ENCODE measurements at places on chromosomes 2 and 18.

DNA sequence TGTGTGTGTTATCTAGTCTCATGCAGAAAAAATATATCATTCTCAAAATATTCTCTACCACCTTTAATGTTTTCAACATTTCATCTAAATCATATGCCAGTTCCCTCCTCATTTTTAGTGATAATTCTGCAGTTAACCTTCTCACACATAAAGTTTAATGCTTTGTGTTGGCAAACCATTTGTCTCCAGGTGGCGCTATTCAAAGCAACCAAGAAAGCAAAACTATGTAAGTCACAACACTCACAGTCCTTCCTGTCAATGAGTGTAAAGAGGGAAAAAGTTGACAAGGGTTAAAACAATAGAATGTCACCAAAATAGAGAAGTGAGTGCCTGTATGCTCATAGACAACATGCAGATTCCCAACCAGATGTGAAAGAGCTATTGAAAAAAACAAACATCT is 961.6 kb upstream of the LRRTM1 start:
- no peak overlapping the region for H3K27ac ChIP-seq
- no peaks in the 10 kb centered on the region for H3K27me3 ChIP-seq
- no peak overlapping the region for H3K4me3 ChIP-seq
- DNase-seq = no peak

GRCh38 chr2:47069628-47070154 is 85.4 kb downstream of the STPG4 start:
- H3K27me3 ChIP-seq = no peaks in the 10 kb centered on the region
- H3K36me3 ChIP-seq = peaks cover 15% of the 10 kb centered on the region
- H3K4me3 ChIP-seq = no peak overlapping the region

DNA sequence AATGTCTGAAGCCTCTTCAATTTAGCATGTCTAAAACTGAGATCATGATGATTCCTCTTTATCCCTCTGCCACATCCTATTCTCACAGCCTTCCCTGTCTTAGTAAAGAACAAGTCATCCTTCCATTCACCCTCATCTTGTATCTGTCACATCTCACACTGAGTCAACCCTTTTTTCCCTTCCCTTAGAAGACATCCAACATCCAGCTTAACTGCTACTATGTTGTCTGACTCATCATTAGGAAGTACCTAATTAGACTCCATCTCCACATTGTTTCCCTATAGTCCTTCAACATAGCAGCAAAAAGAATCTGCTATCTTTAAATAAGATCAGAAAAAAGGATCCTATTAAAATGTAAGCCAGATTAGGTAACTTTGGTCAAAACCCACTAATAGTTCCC is 85.2 kb upstream of the GRB14 start:
- no peak for DNase-seq
- H3K27ac ChIP-seq = no peak overlapping the region
- H3K36me3 ChIP-seq = no peaks in the 10 kb centered on the region
- H3K4me1 ChIP-seq = no peaks in the 10 kb centered on the region
- no peak overlapping the region for H3K4me3 ChIP-seq

- no peaks in the 10 kb centered on the region for H3K36me3 ChIP-seq
- no peak overlapping the region for H3K27ac ChIP-seq
- peak; percentile 5 for DNase-seq
- H3K4me3 ChIP-seq = no peak overlapping the region
These were observed 45.4 kb downstream of the TTN start for GRCh38 chr2:178761759-178762371.

DNA sequence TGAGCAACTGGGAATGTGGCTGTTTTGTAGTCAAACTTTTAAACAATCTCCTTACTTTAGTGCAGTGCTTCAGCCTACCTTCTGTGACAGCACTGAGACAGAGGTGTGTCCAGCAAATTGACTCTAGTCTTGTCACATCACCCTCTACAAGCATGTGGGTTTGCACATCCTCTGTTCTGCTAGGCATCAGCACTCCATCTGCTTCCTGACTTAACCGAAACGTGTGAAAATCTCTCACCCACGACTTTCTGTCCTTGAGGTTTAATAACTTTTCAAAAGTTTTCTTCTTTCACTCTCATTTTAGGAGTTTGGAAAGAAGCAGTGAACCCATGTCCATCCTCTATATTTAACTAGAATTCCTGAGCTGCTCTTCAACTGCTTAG is 42.6 kb downstream of the TTR start:
- H3K27ac ChIP-seq = peak overlapping the region; percentile 66
- H3K36me3 ChIP-seq = no peaks in the 10 kb centered on the region
- DNase-seq = peak; percentile 8
- H3K4me1 ChIP-seq = peaks cover 36% of the 10 kb centered on the region

GRCh38 chr2:71496156-71496770 is 42.9 kb downstream of the DYSF start:
- no peak overlapping the region for H3K4me3 ChIP-seq
- DNase-seq = no peak
- no peaks in the 10 kb centered on the region for H3K4me1 ChIP-seq
- H3K27ac ChIP-seq = no peak overlapping the region
- H3K36me3 ChIP-seq = no peaks in the 10 kb centered on the region

DNA sequence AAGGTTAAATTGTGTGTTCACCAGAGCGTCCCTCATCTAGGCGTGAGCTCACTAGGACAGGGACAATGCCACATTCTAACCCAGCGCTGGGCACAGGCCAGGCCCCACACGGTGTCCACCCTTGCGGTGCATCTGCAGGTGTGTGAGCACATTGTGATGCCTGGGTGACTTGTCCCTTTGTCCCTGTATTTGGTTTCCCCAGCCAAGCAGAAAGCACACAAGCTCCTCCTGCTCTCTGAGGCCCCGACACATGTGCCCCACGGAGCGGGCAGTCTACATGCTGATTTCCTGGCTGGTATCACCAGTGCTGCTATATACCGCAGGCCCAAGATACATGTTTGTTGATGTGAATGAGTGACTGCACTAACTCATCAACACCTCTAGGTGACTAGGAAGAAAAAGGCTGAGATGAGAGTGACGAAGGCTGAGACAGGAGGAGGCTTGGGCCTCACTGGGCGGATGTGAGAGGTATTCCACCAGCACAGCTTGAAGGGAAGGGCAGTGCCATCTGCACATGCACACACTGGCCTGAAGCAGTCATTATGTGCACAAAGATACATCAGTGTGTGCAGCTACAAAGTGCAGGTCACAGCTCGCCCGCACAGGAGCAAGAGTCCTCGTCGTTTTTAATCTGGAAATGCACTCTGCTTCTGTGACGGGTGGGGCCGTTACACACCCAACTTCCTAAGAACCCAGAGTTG is 205.9 kb downstream of the EIPR1 start:
- H3K36me3 ChIP-seq = peaks cover 10% of the 10 kb centered on the region
- H3K4me3 ChIP-seq = no peak overlapping the region
- peak overlapping the region; percentile 14 for H3K27ac ChIP-seq
- no peaks in the 10 kb centered on the region for H3K27me3 ChIP-seq
- no peak for DNase-seq
- no peaks in the 10 kb centered on the region for H3K4me1 ChIP-seq

DNA sequence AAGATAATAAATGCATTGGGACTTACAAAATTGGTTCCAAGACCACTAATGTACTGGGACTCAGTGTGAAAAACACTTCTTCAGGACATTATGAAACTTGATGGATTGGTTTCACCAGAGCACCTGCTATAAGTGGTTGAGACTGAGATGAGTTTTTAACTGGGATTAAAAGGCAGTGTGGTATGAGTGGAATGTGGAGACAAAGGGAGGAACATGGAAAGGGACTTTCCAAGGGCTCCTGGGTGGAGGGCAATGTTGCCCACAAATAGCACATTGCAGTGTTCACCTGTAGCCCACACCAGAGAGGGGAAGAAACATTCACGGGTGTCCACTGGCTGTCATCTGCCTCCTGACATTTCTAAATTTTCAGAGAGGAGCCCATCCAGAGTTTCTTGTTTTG is 253.3 kb upstream of the TANK start:
- no peak overlapping the region for H3K4me3 ChIP-seq
- no peak overlapping the region for H3K27ac ChIP-seq
- no peaks in the 10 kb centered on the region for H3K36me3 ChIP-seq
- H3K27me3 ChIP-seq = peaks cover 43% of the 10 kb centered on the region
- H3K4me1 ChIP-seq = no peaks in the 10 kb centered on the region
- no peak for DNase-seq

GRCh38 chr18:45012286-45012685 is 331.6 kb downstream of the SETBP1 start:
- DNase-seq = no peak
- no peaks in the 10 kb centered on the region for H3K27me3 ChIP-seq
- H3K27ac ChIP-seq = no peak overlapping the region
- H3K36me3 ChIP-seq = peaks cover 6% of the 10 kb centered on the region
- no peak overlapping the region for H3K4me3 ChIP-seq
- H3K4me1 ChIP-seq = peaks cover 25% of the 10 kb centered on the region

- no peak for DNase-seq
- H3K4me3 ChIP-seq = no peak overlapping the region
- H3K27me3 ChIP-seq = no peaks in the 10 kb centered on the region
These were observed 124.8 kb downstream of the DTNB start for GRCh38 chr2:25548601-25549000.

DNA sequence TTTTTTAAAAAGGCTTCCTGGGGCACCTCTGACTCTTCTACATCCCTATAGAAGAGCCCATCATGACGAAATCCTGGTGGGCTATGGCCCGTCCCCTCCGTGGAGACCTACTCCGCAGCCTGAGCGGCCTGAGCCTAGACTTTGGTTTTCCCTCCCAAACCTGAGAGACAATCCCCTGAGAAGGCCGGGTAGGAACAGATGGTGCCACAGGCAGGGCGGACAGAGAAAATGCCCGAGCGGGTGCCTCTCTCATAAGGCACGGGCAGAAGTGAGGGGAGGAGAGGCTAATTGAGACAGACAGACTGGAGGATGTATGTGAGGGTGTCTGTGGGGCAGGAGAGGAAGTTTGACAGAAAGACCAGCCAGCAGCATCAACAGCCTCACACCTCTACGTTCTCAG is 20.2 kb upstream of the SFXN5 start:
- H3K4me1 ChIP-seq = peaks cover 28% of the 10 kb centered on the region
- H3K36me3 ChIP-seq = peaks cover 9% of the 10 kb centered on the region
- H3K27ac ChIP-seq = peak overlapping the region; percentile 80
- DNase-seq = no peak
- no peak overlapping the region for H3K4me3 ChIP-seq
- no peaks in the 10 kb centered on the region for H3K27me3 ChIP-seq

DNA sequence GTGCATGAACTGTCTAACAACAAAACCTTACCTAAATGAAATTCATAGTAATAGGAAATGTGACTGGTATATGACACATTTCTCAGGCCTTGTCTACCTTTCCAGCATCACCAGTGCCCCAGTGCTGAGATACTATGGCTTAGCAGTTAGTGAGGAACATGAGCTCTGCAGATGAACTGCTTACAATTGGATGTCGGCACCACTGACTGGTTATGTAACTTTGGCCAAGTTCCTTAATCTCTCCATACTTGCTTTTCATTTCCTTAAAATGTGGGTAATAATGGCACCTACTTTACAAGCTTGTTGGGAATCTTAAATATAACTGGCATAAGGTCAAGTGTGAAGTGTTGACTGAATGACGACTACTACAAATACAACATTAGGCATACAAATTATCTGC is 136.3 kb downstream of the OLA1 start:
- no peaks in the 10 kb centered on the region for H3K4me1 ChIP-seq
- H3K4me3 ChIP-seq = no peak overlapping the region
- no peak for DNase-seq
- peaks cover 5% of the 10 kb centered on the region for H3K36me3 ChIP-seq

GRCh38 chr18:22368021-22368420 is 49.7 kb downstream of the CTAGE1 start:
- no peaks in the 10 kb centered on the region for H3K36me3 ChIP-seq
- no peaks in the 10 kb centered on the region for H3K27me3 ChIP-seq
- DNase-seq = no peak

DNA sequence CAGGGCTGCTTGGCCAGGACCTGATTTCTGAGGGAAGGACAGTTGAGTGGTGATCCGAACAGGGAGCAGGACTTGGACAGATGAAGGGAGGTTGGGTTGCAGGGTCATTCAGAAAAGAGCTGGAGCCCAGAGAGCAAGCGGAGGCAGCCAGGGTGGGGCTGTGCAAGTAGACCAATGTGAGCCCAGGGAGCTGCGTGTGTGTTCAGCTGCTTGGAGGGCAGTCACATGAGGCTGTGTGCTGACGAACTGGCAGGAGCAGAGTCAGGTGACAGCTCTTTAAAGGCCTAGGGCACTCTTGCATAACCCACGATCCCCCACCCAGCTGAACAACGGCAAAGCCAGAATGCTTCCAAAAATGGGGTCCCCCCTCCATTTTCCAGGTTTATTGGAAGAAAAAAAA is 4.6 kb upstream of the MLPH start:
- no peak for DNase-seq
- H3K27me3 ChIP-seq = peaks cover 96% of the 10 kb centered on the region
- no peak overlapping the region for H3K27ac ChIP-seq
- no peaks in the 10 kb centered on the region for H3K4me1 ChIP-seq
- H3K4me3 ChIP-seq = no peak overlapping the region

DNA sequence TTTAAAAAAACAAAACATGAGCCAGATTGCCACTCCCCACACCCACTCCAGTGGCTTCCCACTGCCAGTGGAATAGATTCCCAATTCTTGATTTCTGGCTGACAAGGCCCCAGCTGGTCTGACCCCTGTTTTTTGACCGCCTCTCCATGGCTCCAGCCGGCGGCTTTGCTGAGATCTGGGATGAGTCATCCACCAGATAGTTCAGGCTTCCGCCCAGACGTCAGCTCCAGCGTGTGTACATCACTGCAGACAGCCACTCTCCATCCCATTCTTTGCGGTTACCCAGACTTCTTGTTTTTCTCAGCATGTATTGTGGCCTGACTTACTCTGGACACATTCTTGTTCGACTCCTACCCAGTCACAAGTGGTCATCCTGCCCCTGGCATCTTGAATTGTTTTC is 227.9 kb downstream of the GBX2 start:
- peaks cover 11% of the 10 kb centered on the region for H3K36me3 ChIP-seq
- no peak overlapping the region for H3K4me3 ChIP-seq
- no peaks in the 10 kb centered on the region for H3K4me1 ChIP-seq
- no peak for DNase-seq
- H3K27ac ChIP-seq = peak overlapping the region; percentile 31

GRCh38 chr18:22983175-22983574 is 50.0 kb downstream of the RBBP8 start:
- no peak overlapping the region for H3K27ac ChIP-seq
- no peaks in the 10 kb centered on the region for H3K4me1 ChIP-seq
- H3K4me3 ChIP-seq = no peak overlapping the region
- DNase-seq = no peak
- no peaks in the 10 kb centered on the region for H3K27me3 ChIP-seq

- peak overlapping the region; percentile 74 for H3K4me3 ChIP-seq
- no peak overlapping the region for H3K27ac ChIP-seq
- H3K4me1 ChIP-seq = peaks cover 15% of the 10 kb centered on the region
- DNase-seq = no peak
- peaks cover 2% of the 10 kb centered on the region for H3K36me3 ChIP-seq
These were observed 665 bp upstream of the CACNB4 start for GRCh38 chr2:152099367-152100050.

GRCh38 chr2:239216614-239217273 is 184.1 kb downstream of the HDAC4 start:
- no peak for DNase-seq
- no peaks in the 10 kb centered on the region for H3K36me3 ChIP-seq
- peak overlapping the region; percentile 72 for H3K4me3 ChIP-seq
- no peaks in the 10 kb centered on the region for H3K27me3 ChIP-seq
